Heart right ventricle (tissue), 16 donors: ENCODE measurements at places on chromosomes 7 and 10. TPM values are rescaled to one million over a fixed set of nuclear protein-coding genes. Genes with fewer than 3 reads are reported as not detected.

The GCK gene
- total RNA-seq: 0.83 TPM

The C10orf143 gene
- 2.8 TPM for total RNA-seq

The MMD2 gene
- total RNA-seq: not detected

The CHAT gene
- total RNA-seq: not detected

The RBP3 gene
- total RNA-seq: not detected

The GPR37 gene
- total RNA-seq: not detected

The ITGB8 gene
- 3.8 TPM for total RNA-seq

The SLC13A1 gene
- not detected for total RNA-seq

The NME8 gene
- total RNA-seq: not detected

The FRAT1 gene
- 5.8 TPM for total RNA-seq

The TMEM213 gene
- total RNA-seq: not detected

The ZNF33A gene
- total RNA-seq: 19.9 TPM

The OR2A42 gene
- total RNA-seq: not detected

The ZDHHC4 gene
- 50.1 TPM for total RNA-seq

The PHKG1 gene
- total RNA-seq: 40.8 TPM

The SPDYE8 gene
- total RNA-seq: not detected

The ZNF22 gene
- total RNA-seq: 15.2 TPM

The PGAM2 gene
- total RNA-seq: 548 TPM

The ELOVL3 gene
- total RNA-seq: not detected

The MGMT gene
- total RNA-seq: 9.8 TPM

The SPDYE2B gene
- not detected for total RNA-seq

The AP3M1 gene
- total RNA-seq: 33.2 TPM

The TAS2R41 gene
- not detected for total RNA-seq

The WDR86 gene
- 0.25 TPM for total RNA-seq

The CCDC136 gene
- 14.4 TPM for total RNA-seq

The CASTOR2 gene
- 13.2 TPM for total RNA-seq

The CAV1 gene
- 195 TPM for total RNA-seq

The ECHDC3 gene
- 39.6 TPM for total RNA-seq

The OPALIN gene
- total RNA-seq: not detected

The MYH16 gene
- not detected for total RNA-seq

The FAM185A gene
- 4.8 TPM for total RNA-seq

The TMEM184A gene
- total RNA-seq: 0.76 TPM

The GPR158 gene
- total RNA-seq: not detected

The CROT gene
- total RNA-seq: 6.9 TPM

The ANK3 gene
- total RNA-seq: 235 TPM

The FGL2 gene
- total RNA-seq: 16.6 TPM

The SPDYE16 gene
- not detected for total RNA-seq

The OR2A1 gene
- 0.15 TPM for total RNA-seq

The SLC16A9 gene
- 3.3 TPM for total RNA-seq

The GLI3 gene
- total RNA-seq: 2.7 TPM

The GIMAP7 gene
- total RNA-seq: 7.5 TPM

The SPDYE3 gene
- total RNA-seq: not detected

The TES gene
- 9.4 TPM for total RNA-seq

The LFNG gene
- 10.9 TPM for total RNA-seq

The HTR5A gene
- not detected for total RNA-seq

The LIPM gene
- not detected for total RNA-seq

The ETV1 gene
- 83.4 TPM for total RNA-seq

The HTRA1 gene
- total RNA-seq: 52.5 TPM

The TUBB8 gene
- not detected for total RNA-seq

The STEAP1 gene
- 0.90 TPM for total RNA-seq

The CDHR3 gene
- 13.2 TPM for total RNA-seq

The HGF gene
- 2.4 TPM for total RNA-seq

The RAB19 gene
- total RNA-seq: not detected

The IL6 gene
- total RNA-seq: 0.44 TPM

The UPK3BL2 gene
- 16.7 TPM for total RNA-seq

The SYNPO2L gene
- total RNA-seq: 833 TPM

The PILRA gene
- 2.8 TPM for total RNA-seq

The TMEM270 gene
- total RNA-seq: not detected

The FAM25C gene
- total RNA-seq: not detected

The SPDYE1 gene
- not detected for total RNA-seq
